Activated gamma-delta T cell treated with Interleukin-2 at 50 U/mL for 16 hours (primary cell): ENCODE measurements at places on chromosomes 5 and 9.
A peak's percentile ranks its signal among the peaks of the same experiment; 100 is the strongest.

DNA sequence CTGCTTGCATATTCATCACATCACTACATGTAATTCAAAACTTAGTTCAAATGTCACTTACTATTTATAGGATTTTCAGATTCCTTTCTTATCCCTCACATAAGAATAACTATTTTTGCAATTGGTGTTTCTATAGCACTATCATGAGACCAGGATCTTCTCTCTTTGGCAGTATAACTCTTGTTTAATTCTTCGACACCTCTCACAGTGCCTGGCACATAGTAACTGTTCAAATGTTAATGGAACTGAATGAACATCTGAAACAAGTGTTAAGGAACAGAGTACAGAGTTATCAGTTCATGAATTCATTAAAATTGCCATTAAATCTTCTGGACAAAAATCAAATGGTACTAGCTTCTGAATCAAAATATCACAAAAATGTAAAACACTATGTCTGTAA lies 40.0 kb downstream of the FBXL17 start:
- no peak for DNase-seq

DNA sequence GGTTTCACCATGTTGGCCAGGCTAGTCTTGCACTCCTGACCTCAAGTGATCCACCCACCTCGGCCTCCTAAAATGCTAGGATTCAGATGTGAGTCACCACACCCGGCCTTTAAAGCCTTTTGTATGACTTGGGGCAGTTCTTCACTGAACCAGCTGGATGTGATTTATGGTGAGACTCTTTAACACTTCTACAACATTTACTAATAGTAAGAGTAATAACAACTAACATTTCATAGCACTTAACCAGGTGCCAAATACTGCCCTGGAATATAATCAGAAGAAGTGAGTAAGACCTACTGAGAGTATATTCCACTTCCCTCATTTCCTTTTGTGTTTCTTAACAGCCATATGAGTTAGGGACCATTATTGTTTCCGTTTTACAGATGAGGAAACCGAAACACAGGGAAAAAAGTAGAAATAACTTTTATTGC lies 10.0 kb downstream of the ZSWIM6 start:
- DNase-seq = no peak

GRCh38 chr9:89137542-89138462 lies 40.8 kb downstream of the SHC3 start:
- DNase-seq = no peak

- no peak for DNase-seq
Measured at GRCh38 chr9:19879062-19879461, 90.2 kb upstream of the SLC24A2 start.

DNA sequence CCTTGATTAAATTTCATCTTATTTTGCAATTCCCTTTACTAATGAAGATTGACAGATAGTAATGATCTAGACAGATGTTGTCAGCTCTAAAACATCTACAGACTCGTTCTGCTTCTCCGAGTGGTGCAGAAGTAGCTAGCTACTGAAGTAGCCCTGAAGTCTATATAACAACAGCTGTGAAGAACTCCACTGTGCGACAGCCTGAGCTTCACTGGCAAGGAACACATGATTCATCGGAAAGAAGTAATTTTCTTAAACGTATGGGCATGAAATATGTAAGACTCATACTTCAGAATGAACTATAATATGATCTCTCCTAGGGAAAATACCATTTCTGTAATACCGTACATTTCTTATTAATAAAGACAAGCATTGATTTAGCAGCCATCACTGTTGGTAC lies 96.2 kb downstream of the TRPM3 start:
- no peak for DNase-seq

DNA sequence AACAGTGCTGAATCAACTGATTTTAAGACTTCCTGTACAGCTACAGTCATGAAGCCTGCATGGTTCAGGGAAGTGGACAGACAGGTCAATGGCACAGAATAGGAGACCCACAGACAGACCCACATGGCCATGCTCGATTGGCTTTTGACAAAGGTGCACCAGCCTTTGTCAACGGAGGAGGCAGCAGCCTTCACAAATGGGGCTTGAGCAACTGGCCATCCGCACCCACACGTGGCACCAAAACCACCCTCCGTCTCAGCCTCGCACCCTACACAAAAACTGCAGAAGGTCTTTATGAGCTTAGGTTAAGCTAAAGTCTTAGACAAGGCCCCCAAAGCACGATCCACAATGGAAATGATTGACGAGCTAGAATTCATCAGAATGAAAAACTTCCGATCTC lies 59.5 kb upstream of the UBAC1 start:
- no peak for DNase-seq

GRCh38 chr5:138831703-138832102 lies 43.4 kb downstream of the LRRTM2 start:
- DNase-seq = no peak

DNA sequence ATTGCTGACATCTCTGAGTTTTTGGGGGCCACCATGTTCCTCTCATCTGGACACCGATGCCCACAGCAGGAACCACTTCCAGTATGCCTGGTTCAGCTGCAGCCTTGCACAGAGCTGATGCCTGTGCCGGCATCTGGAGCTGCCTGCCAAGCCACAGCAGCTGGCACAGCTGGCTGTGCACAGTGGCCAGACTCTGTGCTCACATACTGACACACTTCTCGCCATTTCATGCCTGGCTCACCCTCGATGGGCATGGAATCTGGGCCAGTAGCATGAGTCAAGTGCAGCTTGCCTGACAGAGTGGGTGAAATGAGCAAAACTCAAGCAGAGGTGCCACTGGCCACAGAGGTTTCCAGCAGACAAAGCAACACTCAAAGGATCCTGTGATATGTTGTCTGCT lies 863.4 kb downstream of the DNAH5 start:
- DNase-seq = no peak

GRCh38 chr5:37569466-37569865 lies 190.3 kb downstream of the WDR70 start:
- no peak for DNase-seq

- no peak for DNase-seq
Measured at GRCh38 chr5:172871982-172872381, 37.9 kb downstream of the ERGIC1 start.

DNA sequence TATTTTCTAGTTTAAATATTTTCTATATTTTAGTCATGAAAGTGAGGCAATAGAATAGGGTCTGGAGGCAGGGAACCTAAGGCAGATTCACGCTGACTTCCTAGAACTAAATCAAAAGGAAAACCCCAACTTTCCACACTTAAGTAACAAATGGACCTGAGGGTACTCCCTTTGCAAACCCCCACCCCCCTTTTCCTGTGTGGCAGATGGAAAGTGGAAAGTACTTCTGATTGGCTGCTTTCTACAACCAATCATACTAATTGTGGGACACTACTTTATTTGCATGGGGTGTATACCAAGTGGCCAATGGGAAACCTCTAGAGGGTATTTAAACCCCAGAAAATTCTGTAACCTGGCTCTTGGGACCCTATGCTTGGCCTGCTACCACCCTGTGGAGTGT lies 4.8 kb upstream of the CENPH start:
- DNase-seq = no peak

GRCh38 chr5:170534941-170535340 lies 31.1 kb downstream of the KCNIP1 start:
- DNase-seq = no peak

GRCh38 chr5:13994621-13995253 lies 50.2 kb upstream of the DNAH5 start:
- DNase-seq = no peak

DNA sequence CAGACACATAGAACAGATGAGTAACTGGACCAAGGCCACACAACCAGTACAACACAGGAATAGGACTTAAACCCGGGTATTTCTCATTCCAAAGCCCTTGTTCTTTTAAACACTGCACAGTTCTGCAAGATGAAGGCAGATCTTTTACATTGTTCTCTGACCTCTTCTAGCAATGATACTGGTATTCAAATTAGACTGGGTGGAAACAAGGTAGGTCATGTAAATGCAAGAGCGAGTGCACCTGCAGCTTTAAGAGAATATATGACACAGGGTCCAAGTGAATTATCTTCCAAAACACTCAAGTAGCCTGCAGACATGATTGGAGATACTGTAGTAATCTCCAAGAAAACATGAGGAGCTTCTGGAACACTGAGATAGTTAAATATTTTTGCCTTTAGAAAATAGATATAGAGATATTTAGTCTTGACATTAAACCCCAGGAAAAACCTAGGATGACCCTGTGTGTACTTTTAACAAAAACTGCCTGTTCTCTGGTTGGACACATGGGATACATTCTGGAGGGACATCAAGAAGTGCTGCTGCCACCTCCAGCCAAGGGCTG lies 130.6 kb upstream of the EPB41L4A start:
- DNase-seq = no peak

DNA sequence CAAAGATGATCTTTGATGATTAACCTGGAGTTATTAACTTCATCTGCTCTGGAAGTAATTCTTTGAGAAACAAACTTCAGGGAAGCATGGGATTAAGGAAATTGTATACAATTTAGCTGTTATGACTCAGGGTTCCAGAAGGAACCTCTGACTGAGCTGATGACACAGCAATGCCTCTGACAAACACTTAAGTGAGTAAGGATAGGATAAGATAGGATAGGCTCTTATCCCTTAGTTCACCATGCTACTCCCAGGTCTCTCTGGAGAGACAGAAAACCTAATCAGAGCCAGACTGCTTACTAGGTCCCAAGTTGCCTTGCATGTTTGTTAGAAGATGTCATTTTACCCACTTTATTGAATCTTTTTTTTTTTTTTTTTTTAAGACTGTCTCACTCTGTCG lies 12.6 kb upstream of the TMEM38B start:
- DNase-seq = no peak

GRCh38 chr5:170597872-170598271 lies 94.1 kb downstream of the KCNIP1 start:
- no peak for DNase-seq

DNA sequence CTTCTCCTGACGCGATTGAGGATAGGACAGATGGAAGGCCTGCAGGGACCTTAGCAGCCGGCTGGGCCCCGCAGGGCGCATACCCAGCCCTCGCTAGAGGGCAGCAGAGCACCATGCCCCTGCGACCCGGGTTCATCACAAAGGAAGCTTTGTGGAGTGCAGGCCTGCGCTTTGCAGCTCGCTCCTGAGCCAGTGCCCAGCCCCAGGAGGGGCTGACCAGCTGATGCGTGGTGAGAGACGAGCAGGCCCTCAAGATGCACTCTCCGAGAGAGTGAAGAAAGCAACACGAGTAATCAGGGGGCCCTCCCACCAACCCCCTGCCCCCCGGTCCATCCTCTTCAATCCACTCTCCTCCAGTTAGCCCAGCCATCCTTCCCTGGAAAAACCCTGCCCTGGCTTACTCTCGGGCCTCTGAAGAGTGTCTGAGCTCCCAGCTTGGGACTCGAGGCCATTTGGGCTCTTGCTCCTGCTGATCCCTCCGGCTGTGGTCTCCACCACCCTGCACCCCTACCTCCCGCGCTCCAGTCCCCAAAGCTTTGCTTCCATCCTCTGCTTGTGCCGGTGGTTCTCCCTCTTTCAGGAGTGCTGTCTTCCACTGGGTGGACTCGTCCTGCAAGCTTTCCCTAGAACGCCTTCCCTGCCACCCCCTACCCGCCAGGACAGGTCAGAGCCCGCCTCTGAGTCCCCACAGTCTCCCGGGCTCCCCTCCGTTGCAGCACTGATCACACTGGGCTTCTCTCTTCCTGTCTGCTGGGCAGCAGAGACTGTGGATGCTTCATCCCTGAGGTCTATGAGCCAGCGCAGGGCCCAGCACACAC lies 9.1 kb upstream of the KIF12 start:
- DNase-seq = peak; percentile 14

- DNase-seq = no peak
Measured at GRCh38 chr9:120369608-120370220, 210.3 kb downstream of the CDK5RAP2 start.

DNA sequence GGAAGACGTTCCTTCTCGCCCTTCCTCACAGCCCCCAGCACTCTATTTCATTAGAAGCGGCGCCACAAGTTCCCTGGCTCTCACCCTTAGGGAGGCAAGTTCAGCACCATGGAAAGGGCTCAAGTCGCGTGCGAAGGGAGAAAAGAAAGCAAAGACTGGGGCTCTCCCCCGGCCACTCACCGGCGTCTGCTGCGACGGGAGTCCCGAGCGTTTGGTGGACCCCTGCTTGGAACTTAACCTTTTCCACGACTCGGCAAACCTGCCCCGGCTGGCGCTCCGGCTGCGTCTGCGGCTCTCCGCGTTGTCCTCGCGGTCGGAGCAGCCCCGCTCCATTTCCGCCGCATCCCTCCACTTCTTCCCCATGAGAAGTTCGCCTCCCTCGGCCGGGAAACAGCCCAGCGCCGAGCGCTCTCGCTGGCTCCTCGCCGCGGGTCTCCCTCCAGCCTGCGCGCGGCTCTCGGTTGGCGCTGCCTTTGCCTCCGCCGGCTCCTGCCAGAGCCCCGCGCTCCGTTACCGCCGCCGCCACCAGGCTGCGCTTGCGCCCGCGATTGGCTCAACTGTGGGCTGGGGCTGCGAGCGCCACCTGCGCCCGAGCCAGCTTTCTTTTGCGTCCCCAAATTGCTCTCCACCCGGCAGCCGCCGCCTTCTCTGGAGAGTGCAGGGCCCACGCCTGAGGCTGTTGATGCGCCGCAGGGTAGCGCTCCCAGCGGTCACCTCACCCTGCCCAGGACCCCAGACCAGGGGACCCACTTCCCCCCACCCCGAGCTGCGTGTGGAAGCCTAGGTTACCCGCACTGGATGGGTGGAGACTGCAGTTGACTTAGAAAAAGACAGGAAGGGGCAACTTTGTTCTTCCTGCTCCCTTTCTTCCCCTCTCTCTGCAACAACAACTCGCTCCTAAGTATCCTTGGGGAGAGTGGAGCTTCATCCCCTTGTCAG lies 321.6 kb downstream of the CEMIP2 start:
- DNase-seq = no peak

- DNase-seq = no peak
Measured at GRCh38 chr9:99474186-99474585, 252.1 kb downstream of the SEC61B start.

DNA sequence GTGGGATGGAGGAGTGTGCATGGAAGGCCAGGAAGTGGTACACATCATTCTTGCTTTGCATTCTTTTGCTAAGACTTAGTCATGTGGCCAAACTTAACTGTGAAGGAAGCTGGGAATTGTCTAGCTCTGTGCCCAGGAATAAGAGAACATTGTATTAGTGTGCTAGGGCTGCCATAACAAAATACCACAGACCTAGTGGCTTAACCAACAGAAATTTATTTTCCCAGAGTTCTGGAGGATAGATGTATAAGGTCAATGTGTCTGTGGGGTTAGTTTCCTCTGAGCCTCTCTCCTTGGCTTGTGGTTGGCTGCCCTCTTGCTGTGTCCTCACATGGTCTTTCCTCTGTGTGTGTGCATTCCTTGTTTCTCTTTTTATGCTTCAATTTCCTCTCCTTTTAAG lies 32.4 kb downstream of the NNT start:
- DNase-seq = no peak

GRCh38 chr9:107307331-107307730 lies 24.3 kb downstream of the RAD23B start:
- no peak for DNase-seq

DNA sequence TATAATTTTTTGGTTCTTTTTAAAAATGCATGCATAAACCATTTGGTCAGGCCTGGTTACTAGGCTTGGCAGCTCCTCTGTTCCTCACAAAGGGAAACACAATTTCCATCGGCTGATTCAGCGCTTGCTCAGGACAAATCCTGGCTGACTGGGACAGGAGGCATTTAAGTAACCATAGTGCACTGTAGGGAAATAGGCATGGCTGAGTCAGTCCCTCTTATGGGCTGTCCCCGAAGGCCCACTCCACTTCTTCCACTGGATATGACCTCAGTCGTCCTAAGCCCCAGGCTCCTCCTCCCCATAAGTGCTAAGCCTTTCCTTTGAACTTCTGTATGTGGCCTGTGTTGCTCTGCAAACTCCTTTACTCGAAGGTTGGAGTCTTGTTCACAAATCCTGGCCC lies 71.2 kb upstream of the GLIS3 start:
- DNase-seq = no peak
